ENCODE measurements at places on chromosomes 11 and 22. TPM values are rescaled to one million over a fixed set of nuclear protein-coding genes. Genes with fewer than 3 reads are reported as not detected.

Gene TRPC6
- 1.3 TPM for total RNA-seq

Gene MRGPRF
- 14.2 TPM for total RNA-seq

Gene NRXN2
- total RNA-seq = 6.9 TPM

Gene RBMXL2
- total RNA-seq = not detected

Gene SCGB1A1
- total RNA-seq = not detected

Gene TSGA10IP
- 0.19 TPM for total RNA-seq

Gene ANGPTL5
- 0.16 TPM for total RNA-seq

Gene ALKBH8
- total RNA-seq = 6.0 TPM

Gene APOA5
- not detected for total RNA-seq

Gene SLC25A45
- total RNA-seq = 10.1 TPM

Gene OR51E2
- total RNA-seq = 0.46 TPM

Gene KIF18A
- 2.5 TPM for total RNA-seq

Gene CYTH4
- 13.3 TPM for total RNA-seq

Gene OR52I1
- not detected for total RNA-seq

All from mucosa of descending colon (tissue), 3 donors.